ENCODE measurements at places on chromosomes 2 and 18.

DNA sequence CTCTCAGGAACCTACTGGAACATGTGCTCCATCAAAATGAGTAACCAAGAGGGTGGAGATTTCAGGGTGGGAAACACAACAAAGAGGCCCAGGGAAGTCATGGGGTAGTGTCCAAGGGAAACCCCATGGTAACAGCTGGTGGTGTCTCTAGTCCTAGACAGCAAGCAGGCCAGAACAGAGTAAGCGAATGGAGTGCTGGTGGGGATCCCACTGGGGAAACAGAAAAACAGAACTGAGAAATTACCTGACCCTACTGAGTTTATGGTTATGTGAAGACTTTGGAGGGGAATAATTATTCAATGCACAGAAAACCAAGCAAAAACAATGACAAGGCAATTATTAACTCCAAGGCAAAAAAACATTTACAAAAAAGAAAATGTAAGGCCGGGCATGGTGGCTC, 16.9 kb downstream of the ERCC3 start:
- DNase-seq: no peak

DNA sequence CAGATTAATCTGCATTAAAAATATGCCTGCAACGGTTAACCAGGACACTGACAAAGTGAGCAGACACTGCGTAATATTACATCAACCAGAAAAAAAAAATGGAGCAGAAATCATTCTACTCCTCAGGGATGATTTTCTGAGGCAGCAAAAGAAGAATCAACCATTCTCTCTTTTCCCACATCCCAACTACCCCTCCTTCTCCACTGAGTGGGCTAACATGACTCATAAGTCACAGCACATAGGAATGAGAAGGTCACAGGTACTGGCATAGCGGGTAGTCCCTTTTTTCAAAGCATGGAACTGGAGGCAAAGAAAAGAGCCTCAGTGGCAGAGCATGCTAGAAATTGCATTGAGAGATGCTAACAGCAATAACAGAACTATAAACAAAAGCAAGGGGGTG, 54.3 kb upstream of the TSPYL6 start:
- no peak for DNase-seq

- no peak for DNase-seq
Observed at GRCh38 chr2:105919826-105920225, 175.1 kb downstream of the NCK2 start.

GRCh38 chr2:170887896-170888295, 41.2 kb upstream of the GORASP2 start:
- no peak for DNase-seq

- no peak for DNase-seq
Observed at GRCh38 chr18:34657860-34658500, 52.1 kb upstream of the DTNA start.

DNA sequence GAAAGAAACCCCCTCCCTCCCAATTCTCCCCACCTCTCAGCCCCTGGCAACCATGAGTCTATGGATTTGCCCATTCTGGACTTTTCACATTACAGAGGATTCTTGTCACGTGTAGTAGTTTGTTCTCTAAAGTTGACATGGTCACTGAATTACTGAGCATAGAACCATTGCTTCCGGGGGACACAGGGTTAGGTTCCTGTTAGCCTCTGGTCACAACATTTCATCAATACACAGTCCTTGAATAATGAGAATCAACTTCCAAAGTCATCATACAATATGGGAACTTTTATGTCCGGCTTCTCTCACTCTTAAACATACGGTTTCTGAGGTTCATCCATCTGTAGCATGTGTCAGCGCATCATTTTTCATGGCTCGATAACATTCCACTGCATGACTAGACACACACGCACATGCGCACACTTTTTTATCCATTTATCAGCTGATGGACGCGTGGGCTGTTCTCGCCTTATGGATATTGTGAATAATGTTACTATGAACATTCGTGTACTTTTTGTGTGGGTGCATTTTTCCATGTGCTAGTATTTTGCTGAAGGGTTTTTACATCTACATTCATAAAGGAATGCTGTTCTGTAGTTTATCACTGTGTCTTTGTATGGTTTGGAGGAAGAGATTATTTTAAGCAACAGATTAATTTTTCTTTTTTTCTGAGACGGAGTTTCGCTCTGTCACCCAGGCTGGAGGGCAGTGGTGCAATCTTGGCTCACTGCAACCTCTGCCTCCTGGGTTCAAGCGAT, 48.1 kb downstream of the PARD6G start:
- no peak for DNase-seq

DNA sequence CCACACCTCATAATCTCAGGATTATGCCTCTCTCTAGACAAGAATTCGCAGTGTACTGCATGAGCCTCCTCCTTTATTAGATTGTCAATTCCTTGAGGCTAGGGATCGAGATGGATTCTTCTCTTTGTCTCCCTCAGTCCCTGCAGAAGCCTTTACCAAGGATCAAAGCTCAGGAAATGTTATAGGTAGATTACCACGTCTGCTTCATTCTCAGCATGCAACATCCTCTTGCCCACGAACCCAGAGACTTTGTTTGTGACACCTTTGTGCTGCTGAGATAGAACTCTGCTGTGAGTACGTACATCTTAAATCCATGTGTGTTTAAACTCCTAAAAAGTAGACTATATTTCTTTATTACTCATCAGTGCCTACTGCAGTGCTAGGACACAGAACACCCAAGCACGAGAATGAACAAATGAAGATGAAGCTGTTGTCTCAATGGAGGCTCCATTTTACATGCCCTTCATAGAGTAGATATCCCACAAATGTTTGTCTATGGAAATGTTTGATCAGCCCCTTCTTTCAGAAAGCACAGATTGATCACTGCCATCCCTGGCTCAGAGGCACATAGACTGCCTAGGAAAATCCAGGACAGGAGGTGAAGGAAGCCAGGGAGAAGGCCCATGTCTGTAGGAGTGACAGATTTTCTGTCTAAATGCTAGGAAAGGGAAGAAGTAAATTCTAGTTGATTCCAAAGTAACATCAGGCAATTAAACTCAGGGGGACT, 98.8 kb upstream of the KLHL29 start:
- no peak for DNase-seq

- DNase-seq: no peak
Observed at GRCh38 chr2:239129147-239129920, 271.5 kb downstream of the HDAC4 start.

DNA sequence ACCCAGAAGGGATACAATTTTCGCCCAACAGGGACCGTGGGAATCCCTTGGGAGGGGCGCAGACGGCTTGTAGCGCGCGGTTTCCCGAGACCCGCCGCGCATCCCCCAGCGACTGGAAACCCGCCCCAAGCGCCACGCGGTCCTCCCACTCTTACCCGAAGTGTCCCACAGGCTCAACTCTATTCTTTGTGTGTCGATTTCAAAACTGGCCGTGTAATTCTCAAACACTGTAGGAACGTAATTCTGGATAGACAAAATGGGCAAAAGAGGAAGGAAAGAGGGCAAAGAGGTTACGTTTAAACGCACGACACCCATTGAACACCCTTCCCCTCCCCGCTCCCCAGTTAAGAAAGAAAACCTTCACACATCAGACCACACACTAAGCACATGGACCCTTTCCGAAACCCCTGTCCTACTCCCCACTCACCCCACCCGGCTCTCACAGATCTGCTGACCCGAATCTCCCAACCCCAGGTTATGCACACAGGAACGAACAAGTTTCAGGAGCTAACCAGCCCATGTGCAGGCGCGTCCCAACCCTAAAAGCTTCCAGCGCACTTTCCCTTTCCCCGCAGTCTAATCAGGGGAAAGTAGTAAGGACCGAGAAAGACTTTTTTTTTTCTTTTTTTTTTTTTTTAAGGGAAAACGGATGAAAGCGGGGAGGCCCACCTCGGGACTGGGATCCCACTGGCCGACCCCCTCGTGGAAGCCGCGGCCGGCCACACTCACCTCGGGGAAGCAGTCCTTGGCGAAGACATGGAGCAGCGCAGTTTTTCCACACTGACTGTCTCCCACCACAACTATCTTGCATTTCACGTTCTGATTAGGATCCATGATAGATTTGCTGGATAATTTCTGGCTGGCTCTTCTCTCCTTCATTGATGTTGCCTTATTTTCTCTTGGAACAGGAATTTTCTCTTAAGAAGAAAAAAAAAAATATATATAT, 655 bp downstream of the RND3 start:
- DNase-seq: no peak

DNA sequence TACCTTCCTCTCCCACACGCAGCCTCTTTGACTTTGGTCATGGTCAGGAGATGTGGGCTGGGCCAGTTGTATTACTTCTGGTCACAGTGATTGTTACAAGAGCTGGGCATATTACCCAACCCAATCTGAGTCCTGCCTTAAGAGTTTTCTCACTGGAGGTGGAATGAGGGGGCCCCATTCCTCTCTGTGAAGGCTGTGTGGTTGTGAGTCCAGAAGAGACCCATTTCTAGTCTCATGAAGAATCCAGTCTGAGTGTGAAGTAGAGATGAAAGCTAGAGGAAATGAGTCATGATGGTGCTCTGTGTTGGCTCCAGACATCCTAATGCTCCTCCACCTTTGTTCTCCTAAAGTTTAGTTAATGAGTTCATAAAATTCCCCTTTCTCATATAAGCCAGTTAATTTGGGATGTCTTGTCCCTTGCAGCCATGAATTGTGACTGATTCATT, 50.8 kb upstream of the RASGRP3 start:
- DNase-seq: no peak

GRCh38 chr2:63035169-63035568, 15.5 kb upstream of the OTX1 start:
- no peak for DNase-seq

DNA sequence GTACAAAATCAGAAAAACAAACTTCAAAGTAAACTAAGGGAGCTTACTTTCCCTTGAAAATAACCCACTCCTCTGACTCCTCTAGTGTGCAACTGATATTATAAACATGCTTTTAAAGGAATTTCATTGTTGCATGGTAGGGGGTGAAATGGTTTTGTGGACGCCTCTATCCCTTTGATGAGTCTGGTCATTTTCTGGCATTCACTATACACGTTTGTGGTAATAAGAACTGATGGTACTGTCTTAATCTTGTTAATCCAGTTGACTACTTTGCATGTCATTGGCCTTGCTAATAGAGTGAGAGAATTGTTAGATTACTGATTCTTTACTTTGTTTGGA, 2.8 kb downstream of the INSIG2 start:
- DNase-seq: no peak

GRCh38 chr2:108228006-108228405, 11.8 kb upstream of the SULT1C3 start:
- DNase-seq: no peak

GRCh38 chr2:64836566-64836965, 152.6 kb upstream of the SLC1A4 start:
- DNase-seq: no peak

Data from dorsolateral prefrontal cortex (tissue), 122 donors.